Smooth muscle cell of the pulmonary artery (primary cell): ENCODE measurements at places on chromosomes 1 and 21. TPM values are rescaled to one million over a fixed set of nuclear protein-coding genes. Genes with fewer than 3 reads are reported as not detected.

Gene SYT14
- 0.13 and 9.1 TPM in 2 replicates for total RNA-seq

Gene RPE65
- not detected in 2 replicates for total RNA-seq

Gene HSF2BP
- 1.3 and 2.8 TPM in 2 replicates for total RNA-seq

Gene NUCKS1
- total RNA-seq: 92.4 and 143 TPM in 2 replicates

Gene AGT
- 0.86 and 2.7 TPM in 2 replicates for total RNA-seq

Gene CD1B
- not detected in 2 replicates for total RNA-seq

Gene HOOK1
- total RNA-seq: not detected in 2 replicates

Gene KRTAP11-1
- total RNA-seq: not detected in 2 replicates

Gene TSPAN2
- total RNA-seq: 0.07 and 0.30 TPM in 2 replicates

Gene LYPLA2
- 33.0 and 38.6 TPM in 2 replicates for total RNA-seq

Gene TMEM54
- 30.8 and 49.7 TPM in 2 replicates for total RNA-seq

Gene FCMR
- 0.13 TPM in 1 of 2 replicates, not detected in the other for total RNA-seq

Gene SLC25A34
- total RNA-seq: 0.73 and 1.3 TPM in 2 replicates

Gene LRRC39
- total RNA-seq: 0.56 and 0.59 TPM in 2 replicates

Gene TIE1
- total RNA-seq: 0.65 and 1.8 TPM in 2 replicates
